BJ (cell line): ENCODE measurements at places on chromosomes 6 and 20. TPM values are rescaled to one million over a fixed set of nuclear protein-coding genes. Genes with fewer than 3 reads are reported as not detected.

- DNase-seq: no peak
Measured at GRCh38 chr6:105051941-105052471, 95.1 kb downstream of the LIN28B start.

DNA sequence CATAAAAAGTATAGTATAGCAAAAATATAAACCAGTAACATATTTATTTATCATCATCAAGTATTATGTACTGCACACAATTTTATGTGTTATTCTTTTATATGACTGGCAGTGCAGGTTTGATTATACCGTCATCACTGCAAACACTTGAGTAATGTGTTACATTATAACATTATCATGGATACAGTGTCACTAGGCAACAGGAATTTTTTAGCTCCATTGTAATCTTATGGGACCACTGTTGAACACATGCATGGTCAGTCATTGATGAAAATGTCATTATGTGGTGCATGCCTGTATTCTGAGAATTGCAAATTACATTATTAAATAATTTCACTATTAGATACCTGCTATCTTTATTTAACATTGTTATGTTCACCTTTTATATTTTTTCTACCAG is 29.1 kb upstream of the OR2J2 start:
- no peak for DNase-seq

The CTCFL gene
- not detected in 2 replicates for polyA plus RNA-seq

DNA sequence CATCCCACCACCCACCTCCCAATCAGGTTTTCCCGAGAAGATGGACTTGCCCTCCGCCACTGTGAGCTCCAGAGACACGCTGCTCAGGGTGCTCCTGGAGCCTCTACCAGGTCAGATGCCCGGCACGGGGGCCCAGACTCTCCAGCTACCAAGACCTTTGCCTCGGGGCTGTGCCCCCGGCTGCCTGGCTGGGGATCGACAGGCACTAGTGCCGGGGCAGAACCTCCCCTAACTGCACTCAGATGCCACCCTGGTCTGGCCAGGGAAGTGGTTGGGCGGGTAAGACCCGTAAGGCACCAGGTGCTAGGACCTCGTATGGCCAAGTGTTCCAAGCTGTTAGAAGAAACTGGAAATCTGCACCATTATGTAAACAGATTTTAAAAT is 100.7 kb downstream of the ASXL1 start:
- no peak for DNase-seq

- no peak for DNase-seq
Measured at GRCh38 chr20:33165416-33166055, 2.4 kb upstream of the BPIFA2 start.

DNA sequence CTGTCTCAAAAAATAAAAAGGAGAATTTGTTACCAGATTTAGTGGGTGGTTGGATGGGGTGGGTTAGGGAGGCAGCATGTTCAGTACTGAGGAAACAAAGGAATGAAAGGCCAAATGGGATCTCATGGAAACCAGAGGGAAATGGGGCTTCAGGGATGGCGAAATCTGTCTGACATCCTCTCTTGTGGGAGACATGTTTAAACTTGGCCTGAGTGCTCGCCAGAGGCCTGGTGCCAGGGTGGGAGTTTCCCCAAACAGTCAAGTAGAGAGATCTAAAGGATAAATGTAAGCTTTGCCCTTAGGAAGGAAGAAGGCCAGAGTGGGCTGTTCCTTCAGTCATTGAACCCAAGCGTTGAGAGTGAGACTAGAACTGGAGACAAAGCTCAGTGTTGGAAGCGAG is 61.9 kb upstream of the AKIRIN2 start:
- no peak for DNase-seq

The OR2B6 gene
- 0.09 TPM in 1 of 2 replicates, not detected in the other for polyA plus RNA-seq

- no peak for DNase-seq
Measured at GRCh38 chr20:48740712-48741111, 87.1 kb downstream of the PREX1 start.

GRCh38 chr20:63873477-63873971 is 8.5 kb downstream of the TPD52L2 start:
- no peak for DNase-seq
